ENCODE measurements at places on chromosomes 13 and 19.

DNA sequence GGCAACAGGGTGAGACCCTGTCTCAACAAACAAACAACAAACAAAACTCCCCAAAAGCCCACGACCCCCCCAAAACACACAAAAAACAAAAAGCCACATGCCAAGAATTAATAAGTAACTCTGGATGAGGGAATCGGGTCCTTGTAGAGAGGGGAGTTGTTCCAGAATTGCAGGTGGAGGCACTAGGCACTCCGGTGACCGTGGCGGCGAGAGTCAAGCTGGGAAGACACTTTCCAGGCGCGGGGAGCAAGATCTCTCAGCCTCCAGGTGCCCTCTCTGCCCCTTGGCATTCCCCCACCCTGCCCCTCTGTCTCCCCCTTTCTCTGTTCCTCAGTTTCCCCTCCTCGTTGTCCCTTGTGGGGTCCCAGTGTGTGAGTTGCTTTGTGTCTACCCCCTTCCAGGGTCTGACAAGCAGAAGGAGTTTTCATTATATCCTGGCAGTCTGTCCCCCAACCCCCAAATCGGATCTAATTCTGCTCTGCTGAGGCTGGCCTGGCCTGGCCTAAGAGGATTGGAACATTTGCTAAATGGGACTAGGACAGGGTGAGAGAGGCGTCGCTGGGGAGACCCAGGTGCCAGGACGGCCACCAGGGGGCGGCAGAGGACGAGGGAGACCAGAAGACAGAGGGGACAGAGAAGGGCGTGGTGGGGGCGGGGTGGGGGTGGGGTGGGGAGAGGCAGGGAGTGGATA, 8.3 kb upstream of the CRX start:
- DNase-seq: peak; percentile 93

DNA sequence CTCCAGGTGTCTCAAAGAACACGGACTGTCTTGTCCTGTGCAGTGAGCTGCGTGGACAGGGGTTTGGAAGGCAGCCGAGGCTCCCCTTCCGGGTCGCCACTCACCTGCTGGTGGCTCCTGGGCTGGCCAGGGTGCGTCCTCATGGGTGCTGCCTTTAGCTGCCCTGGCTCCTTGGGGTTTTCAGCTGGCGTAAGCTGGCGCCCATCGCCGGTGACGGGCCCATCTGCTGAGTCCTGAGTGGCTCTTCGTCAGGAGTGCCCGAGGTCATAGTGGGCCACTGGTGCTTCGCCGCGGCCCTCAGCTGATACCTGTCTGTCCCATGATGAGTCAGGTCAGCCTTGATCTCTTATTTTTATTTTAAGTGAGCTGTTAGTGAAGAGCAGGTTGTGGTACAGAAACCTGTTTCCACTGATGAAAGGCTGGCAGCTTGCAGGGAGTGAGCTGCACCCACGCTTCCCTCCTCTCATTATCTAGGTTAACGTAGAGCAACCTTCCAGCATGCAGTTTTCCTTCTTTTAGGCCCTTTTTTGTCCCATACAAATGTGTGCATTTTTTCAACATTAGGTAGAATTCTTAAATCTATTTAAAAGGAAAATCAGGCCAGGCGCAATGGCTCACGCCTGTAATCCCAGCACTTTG, 18.4 kb downstream of the EPN1 start:
- no peak for DNase-seq

- DNase-seq: peak; percentile 32
Observed at GRCh38 chr19:11196406-11197287, 698 bp downstream of the KANK2 start.

DNA sequence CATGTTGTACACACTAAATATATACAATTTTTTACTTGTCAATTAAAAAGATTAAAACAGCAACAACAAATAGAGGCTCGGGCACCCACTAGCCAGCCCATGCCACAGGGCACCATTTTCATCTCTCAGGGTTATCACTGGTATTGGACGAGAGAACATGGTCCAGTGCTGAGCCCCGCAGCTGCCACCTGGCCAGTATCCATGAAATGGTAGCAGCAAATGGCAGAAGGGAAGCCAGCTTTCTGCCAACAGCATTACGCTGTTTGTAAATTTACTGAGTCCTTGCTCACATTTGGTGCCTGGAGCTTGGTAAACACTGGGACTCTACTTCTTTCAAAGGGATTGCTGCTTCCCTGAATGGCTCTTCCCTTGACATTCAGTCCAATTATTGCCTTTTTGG, 87.9 kb upstream of the WASF3 start:
- DNase-seq: no peak

DNA sequence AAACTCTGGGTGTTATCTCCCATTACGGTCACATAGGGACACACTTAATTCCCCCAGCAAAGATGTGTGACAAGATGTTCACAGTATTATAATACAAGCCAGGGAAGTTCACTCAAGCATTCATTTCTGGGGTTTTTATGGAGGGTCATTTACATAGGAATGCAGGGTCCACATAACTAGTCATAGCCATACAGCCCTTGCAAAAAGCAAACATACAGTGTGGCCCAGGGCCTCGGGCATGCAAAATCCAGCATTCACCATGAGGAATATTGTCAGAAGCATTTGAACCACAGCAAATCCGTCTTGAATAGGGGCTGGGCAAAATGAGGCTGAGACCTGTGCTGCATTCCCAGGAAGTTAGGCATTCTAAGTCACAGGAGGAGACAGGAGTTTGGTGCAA, 13.0 kb upstream of the ZNF460 start:
- DNase-seq: no peak

- no peak for DNase-seq
Observed at GRCh38 chr13:74087357-74087756, 46.8 kb downstream of the KLF12 start.

DNA sequence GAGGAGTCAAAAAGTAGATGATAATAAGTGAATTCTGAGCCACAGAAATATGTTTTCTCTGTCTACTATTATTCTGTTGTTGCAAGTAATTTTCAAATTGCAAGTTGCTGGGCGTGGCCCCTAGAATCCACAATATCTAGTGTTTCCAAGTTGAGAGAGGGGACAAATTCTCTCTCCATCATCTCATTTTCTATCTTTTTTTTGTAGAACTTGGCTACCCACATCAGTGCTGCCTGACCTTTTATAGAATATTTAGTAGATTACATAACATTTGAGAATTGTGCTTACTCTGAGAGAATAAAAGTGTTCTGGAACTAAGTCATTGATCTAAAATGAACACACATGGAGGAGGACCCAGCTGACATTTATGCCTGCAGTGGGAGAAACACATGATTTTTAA, 110.9 kb upstream of the CSNK1A1L start:
- no peak for DNase-seq

DNA sequence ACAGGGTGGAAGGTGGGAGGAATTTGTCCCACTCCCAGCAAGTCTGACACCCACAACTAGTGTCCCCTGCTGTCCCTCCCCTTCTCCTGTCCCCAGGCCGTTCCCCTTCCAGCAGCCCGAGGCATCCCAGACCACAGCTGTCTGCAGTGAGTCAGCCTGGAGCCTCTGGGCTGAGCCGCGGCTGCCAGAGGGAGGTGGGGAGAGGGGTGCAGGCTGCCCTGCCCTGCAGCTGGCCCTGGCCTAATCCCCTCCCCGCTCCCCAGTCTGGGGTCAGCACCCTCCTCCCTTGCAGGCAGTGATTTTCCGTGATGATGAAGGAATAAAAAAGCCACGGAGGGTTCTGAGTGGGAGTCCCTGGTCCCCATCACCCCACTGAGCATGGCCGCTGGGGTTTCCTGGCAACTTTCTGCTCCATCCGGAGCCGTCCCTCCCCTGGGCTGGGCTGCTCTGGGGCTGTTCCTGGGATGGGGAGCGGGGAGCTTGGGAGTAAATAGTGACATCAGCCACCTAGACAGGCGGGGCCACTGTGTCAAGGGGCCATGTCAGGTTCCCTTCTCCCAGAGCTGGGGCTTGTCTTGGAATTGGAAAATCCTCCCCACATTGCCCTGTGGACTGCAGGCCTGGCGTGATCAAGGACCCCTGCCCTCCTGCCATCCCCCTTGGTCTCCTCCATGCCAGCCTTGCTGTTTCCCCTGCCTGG, 16.8 kb downstream of the SPC24 start:
- DNase-seq: peak; percentile 81

GRCh38 chr19:29528350-29528945, 2.7 kb downstream of the VSTM2B start:
- peak; percentile 85 for DNase-seq

- no peak for DNase-seq
Observed at GRCh38 chr19:3466635-3467034, 13.7 kb downstream of the SMIM24 start.

DNA sequence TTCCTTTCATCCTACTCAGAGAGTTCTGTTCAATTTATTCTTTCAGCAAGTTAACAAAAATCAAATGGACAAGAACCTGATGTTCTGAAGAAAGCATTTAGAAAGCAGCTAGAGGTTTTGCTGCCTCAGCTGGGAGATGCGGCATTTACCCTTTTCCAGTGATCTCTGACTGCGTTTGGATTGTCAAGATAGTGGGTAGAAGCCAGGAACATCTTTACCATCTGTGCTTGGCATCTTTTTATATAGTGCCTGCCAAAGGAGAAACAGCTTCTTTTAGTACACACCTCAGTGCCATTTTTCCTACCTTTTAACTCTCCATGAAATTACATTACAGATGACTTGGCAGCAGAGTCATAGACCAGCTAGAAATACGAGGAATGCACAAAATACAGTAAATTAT, 680.8 kb downstream of the SLITRK1 start:
- DNase-seq: no peak

- DNase-seq: peak; percentile 81
Observed at GRCh38 chr13:106570299-106570852, 2.4 kb upstream of the ARGLU1 start.

- DNase-seq: no peak
Observed at GRCh38 chr13:29889111-29889510, 38.7 kb upstream of the UBL3 start.

- DNase-seq: no peak
Observed at GRCh38 chr13:106232681-106233080, 302.8 kb downstream of the EFNB2 start.

DNA sequence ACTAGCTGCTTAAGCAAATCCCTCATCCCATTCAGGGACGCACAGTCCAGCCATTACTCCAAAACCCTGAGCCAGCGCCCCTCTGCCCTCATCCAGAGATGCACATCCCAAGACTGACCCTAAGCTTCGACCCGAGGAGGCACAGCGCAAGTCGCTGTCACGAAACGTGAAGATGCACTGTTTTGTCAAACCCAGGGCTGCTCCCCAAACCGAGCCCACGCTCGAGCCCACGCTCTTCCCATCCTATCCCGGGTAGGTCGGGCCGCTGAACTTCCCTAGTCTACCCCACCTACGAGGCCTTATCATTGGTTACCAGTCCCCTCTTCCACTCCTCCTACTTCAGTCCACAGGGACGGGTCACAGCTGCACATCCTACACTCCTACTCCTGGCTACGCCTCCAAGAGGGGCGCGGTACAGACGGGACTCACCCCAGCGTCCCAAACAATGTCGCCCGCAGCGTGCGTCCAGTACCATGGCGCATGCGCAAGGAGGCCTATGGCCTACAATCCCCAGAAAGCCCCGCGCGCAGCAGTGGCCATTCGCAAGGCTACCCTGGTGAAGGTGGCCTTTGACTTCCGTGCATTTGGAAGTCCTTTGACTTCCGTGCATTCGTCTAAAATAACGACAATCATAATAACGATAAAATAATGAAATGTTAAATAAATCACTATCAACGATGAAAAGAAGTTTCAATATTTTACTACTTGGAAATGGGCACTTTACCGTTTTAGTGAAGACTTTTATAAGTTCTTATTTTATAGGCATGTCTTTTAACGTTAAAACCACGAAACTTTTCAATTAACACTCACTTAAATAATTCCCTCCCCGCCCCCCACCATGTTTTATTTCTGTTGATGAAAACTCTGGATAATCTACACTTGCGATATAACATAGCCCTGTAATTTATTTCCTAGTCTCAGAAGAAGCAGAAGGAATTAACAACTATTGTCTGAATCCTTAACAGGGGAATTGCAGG, at the start of gene ZNF285:
Gene ZNF285, minus strand, starts transcription at position 470 of the 977 bp plus-strand sequence. CDS start 4,395 bp downstream, outside the sequence.
- DNase-seq: no peak

- no peak for DNase-seq
Observed at GRCh38 chr13:77150651-77151050, 123.7 kb upstream of the FBXL3 start.

DNA sequence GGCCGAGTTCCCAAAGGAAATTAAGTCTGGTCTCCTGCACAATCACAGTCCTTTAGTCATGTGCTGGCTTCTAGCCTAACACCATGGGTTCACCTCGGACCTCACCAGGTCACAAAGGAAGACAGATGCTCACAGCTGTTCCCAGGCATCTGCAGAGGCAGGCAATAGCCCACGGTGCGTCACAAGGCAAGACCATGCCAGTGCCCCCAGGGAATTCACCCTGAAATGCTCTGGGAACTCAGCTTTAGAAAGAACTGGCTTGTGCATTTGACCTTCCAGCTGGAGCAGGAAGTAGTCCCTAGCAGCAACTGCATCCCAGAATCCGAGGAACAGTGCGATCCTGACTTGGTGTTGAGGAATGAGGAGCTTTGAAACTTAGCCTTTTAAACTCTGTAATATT, 96.8 kb upstream of the WASF3 start:
- DNase-seq: no peak

- DNase-seq: no peak
Observed at GRCh38 chr13:24724714-24725113, 39.3 kb upstream of the RNF17 start.

DNA sequence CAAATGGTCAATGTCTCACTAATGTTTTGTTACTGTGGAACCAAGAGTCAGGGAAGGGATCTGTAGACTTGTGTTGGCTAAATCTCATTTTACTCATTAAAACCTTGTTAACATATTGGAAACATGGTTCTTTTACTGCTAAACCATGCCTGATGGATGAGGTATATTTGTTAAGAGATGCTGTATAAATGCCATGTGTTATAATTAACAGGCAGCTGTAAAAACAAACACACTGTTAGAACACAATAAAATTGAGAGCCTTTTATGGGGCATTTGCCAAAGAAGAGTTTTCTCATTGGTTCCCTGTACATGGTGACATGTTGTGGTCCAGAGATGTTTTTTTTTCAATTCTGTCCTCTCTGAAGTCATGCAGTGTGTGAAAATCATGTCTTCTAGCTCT, 121.9 kb downstream of the ESD start:
- no peak for DNase-seq

DNA sequence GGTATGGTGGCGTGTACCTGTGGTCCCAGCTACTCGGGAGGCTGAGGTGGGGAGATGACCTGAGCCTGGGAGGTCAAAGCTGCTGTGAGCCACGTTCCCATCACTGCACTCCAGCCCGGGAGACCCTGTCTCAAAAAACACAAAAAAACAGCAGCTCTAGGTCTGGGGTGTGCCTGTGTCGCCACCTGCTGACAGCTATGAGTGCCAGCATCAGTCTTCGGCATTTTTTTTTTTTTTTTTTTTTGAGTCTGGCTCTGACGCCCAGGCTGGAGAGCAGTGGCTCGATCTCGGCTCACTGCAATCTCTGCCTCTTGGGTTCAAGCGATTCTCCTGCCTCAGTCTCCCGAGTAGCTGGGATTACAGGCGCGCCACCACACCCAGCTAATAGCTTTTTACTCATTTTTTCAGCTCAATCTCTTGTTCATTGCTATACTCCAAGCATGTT, 10.1 kb downstream of the AP2S1 start:
- DNase-seq: peak; percentile 92

- DNase-seq: no peak
Observed at GRCh38 chr13:45205124-45205523, 4.3 kb upstream of the KCTD4 start.
